A673 (cell line): ENCODE measurements at places on chromosomes 2 and 18. TPM values are rescaled to one million over a fixed set of nuclear protein-coding genes. Genes with fewer than 3 reads are reported as not detected.

- no peak for DNase-seq
These were observed 157.0 kb upstream of the ACAA2 start for GRCh38 chr18:49970319-49970718.

GRCh38 chr2:59850554-59850953 lies 702.9 kb downstream of the BCL11A start:
- DNase-seq, result no peak

- DNase-seq, result no peak
These were observed 929 bp upstream of the CREG2 start for GRCh38 chr2:101388232-101388631.

- no peak for DNase-seq
These were observed 662.9 kb downstream of the IRS1 start for GRCh38 chr2:226136739-226137138.

- DNase-seq, result peak; percentile 11
These were observed 89.1 kb downstream of the AKAIN1 start for GRCh38 chr18:5107988-5108387.

DNA sequence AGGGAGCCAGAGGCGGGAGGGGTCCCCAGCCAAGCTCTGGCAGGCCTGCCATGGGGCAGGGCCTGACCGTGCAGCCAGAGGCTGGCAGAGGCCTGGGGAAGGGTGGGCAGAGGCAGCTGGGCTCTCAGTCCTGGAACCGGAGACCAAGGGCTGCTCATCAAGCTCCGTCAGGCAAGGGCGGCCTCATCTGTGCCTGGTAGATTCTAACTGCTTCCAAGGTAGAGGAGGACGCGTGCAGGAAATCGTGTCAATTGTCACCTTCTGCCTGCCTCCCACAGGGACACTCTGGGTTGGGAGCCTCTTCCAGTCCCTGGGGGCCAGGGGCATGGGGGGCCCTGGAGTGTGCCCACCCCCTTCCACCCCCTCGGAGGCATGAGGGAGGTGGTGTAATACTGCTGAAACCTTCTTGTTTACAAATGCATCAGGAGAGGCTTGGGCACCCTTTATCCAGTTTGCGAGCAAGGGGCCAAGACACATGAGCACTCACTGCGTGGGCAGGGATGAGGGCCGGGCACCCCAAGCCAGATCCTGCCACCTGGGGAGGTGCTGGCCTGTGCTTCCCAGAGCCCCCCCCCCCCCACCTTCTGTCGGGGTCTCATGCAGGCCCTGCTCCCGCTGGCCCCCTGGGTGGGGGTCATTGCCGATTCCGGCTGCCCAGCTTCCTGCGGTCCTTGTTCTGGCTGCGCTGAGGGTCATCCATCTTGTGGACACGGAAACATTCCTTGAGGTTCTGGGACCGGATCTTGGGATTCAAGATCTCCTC lies 9.0 kb downstream of the SNORC start:
- DNase-seq, result no peak

DNA sequence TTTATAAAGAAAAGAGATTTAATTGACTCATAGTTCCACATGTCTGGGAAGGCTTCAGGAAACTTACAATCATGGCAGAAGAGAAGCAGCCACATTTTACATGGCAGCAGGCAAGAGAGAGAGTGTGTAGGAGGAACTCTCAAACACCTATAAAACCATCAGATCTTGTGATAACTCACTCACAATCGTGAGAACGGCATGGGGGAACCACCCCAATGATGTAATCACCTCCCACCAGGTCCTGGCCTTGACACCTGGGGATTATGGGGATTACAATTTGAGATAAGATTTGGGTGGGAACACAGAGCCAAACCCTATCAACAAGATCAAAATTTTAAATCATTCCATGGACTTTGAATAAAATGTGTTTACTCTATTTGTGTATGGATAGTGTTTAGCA lies 575.6 kb downstream of the ADCYAP1 start:
- DNase-seq, result no peak

- DNase-seq, result no peak
These were observed 123.7 kb downstream of the PIK3C3 start for GRCh38 chr18:42078711-42079110.

- no peak for DNase-seq
These were observed 198.8 kb upstream of the FOSL2 start for GRCh38 chr2:28193630-28194403.

SRD5A2 gene
- total RNA-seq, result not detected in 2 replicates

DNA sequence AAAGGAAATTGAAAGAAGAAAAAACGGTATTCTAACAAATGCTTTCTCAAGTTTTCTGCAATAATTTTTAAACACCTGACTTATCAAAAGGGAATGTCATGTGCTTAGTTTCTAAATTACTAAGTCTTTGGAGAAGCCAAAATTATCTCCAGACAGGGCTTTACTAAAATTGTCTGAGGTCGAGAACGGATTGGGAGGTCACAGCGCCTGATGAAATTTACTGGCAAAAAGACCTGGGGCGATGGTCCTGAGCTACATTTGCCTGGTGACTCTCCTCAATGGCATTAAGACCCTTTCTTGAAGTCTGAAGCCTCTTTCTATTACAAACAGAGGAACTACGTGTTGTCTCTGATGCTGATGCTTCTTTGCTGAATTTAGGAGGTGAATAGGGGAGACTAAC lies 291.8 kb upstream of the SESTD1 start:
- no peak for DNase-seq

- DNase-seq, result no peak
These were observed 9.5 kb downstream of the HJURP start for GRCh38 chr2:233844836-233845235.

DNA sequence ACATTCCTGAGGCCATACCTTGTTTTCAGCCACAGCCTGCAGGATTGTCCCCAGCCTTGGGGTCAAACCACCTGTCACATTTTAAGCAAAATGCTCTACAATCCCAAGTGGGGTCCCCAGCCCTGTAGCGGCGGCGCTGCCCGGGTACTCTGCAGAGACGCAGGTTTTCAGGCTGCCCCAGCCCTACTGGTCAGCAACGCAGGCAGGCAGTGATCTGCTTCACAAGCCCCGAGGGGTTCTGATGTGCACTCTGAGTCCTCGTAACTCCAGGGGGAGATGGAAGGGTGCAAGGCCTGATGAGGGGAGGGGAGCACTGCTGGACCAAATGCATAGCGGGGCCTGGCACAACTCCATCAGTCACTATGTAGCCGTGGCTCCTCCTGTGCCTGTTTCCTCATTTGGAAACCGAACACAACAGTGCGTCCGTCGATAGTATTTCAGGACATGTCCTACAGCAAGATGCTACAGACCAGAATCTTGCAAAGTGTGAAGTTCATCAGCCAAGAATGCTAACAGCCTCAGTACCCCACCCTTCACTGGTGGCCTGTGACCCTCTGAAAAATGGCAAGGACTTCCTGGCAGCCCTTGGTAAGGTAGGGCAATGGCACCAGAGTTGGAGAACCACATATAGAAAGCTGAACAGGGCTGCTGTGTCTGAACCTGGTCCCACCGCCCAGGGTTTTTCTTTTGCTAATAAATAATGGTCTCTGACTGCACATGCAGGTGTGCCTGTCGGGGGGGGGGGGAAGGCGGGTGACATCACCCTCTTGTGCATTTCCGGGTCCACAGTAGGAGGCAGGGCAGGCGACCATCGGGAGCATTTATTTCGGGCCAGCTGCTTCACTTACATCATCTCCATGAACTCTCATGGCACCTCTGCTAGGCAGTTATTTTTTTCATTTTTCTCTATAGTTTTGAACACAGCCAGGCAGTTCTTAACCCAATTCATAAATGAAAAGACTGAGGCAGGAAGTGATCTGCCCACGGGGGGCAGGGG lies 50.6 kb upstream of the TFCP2L1 start:
- DNase-seq, result peak; percentile 27

LINC00305 gene
- not detected in 2 replicates for total RNA-seq

DNA sequence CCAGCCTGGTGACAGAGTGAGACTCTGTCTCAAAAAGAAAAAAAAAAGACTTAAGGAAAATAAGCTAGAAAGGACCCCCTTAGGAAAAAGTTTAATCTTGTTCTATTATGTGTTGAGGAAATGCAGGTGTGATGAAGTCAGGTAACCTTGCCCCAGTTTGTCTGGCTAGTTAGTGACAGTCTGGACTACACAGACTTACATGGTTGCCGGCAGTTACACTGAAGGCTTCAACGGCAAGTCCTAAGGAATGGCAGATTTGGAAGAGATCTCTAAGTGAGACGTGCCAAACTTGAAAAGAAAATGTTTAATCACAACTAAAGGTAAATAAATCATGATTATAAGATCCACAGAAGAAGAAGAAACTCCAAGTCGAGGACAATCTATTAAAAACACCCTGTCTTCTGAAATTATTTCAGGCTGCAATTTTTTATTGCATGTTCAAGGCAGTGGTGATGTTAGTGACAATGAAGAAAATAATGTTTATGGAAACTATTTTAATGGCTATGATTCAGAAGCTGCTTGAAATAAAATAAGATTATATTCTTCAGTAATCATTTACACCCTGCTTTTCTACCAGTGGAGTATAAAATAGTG lies 84.2 kb downstream of the TTC27 start:
- no peak for DNase-seq

DNA sequence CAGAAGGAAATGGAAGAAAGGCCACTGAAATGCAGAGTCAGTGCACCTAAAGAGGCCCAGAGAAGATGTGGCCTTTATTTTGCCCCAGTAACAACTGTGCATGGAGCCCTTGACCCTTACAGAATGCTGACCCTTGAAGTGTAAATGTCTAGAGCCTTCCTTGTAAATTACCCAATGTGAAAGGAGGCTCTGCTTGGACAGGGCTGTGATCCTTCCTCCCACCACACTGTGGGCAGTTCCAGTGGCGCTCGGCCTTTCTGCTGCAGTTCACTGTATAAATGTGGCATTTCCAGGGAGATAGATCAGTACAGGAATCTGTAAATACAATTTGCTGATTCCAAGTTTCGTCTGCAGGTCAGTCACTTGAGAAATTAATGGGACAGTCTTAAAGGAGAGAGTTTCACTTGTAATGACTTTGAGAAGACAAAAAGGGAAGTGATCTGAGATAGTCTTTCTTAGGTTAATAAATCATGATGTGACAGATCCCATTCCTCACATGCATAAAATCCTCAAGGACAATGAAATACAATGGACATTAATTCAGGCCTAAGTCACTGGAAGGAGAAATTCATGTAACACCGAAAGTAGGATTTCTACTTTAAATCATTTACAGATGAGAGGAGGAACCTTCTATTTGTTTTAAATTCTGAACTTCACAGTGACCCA lies 133.8 kb upstream of the LMAN1 start:
- DNase-seq, result no peak

DNA sequence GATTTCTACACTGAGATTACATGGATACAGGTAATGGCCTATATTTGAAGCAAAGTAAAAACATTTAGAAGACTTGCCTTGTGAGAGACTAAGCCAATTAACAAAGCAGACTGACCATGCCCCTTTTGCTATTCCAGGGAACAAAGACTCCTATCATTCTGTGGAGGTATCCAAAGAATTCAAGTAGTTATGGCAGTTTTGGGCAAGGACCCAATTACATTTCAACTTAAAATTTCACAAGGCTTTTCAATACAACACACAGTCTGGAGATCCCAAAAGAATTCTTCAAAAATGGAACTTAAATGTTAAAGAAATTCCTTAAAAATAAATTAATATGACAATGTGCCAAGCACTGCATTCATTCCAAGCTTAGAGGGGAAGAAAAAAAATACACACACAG lies 109.2 kb upstream of the CHRNA1 start:
- no peak for DNase-seq

DNA sequence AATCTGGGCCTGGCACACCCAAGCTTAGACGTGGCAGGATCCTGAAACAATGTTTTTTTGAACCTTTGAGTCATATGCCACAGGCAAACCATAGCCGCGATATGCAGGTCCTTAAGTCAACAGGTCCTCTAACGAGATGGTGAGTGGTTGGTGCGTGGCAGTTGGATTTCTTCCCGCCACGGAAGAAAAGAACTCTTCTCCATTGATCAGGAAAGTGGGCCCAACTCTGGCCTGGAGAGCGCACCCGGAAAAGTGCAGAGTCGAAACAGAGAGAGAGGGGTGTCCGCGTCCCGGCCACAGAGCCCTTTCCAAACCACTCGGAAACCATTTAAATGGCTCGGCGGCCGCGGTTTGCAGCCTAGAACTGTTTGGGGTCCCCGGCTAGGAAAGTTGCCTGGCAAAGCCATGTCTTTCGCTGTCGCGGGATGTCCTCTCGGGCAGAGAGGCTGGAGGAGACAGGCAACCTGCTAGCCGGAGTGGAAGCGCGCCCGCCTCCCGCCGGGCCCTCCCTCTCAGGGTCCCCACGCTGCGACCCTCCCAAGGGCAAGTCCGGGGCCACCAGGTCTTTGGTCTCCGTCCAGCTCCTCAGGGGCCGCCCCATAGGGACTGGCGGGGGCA lies 777 bp downstream of the GALNT3 start:
- DNase-seq, result no peak

GRCh38 chr18:10232062-10232461 lies 222.4 kb upstream of the APCDD1 start:
- DNase-seq, result peak; percentile 54

DNA sequence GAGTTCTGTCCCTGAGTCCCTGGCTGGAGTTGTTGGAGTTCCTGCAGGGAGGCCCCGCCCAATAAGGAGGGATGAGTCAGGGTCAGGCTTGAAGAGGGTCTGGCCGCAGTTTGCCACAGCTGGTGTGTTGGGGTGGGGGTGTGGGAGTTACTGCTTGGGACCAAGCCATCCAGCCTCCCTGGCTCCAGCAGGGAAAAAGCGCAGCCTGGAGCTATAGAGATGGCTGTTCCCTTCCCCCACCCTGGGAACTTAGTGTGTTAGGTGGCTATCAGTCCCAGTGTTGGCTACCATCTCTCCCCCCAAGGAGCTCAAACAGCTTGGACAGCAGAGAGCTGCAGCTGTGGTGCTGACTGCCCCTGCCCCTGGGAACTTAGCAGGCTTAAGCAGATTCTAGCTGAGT lies 13.2 kb upstream of the TANK start:
- DNase-seq, result no peak
